Epithelial cell of esophagus (primary cell): ENCODE measurements at places on chromosomes 2 and 18.
A peak's percentile ranks its signal among the peaks of the same experiment; 100 is the strongest.

DNA sequence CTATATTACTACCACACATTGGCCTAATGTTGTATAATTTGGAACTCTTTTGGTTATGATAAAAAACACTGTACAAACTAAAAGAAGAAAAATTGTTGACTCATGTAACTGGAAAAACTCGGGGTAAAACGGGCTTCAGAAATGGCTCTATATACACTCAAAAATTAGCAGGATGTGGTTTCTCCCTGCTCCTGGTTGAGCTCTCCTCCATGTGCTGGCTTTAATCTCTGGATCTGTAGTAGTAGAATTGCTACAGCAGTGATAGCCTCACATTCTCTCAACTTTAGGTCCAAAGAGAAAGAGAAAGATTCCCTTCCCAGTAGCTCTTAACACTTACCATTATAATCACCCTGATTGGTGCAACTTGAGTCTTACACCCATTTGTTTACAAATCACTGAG lies 274.9 kb upstream of the GALNT5 start:
- no peak for DNase-seq

- DNase-seq, result no peak
These were observed 1366.3 kb upstream of the TMEFF2 start for GRCh38 chr2:193561054-193561453.

- DNase-seq, result no peak
These were observed 47.7 kb downstream of the PAX8 start for GRCh38 chr2:113231064-113231463.

DNA sequence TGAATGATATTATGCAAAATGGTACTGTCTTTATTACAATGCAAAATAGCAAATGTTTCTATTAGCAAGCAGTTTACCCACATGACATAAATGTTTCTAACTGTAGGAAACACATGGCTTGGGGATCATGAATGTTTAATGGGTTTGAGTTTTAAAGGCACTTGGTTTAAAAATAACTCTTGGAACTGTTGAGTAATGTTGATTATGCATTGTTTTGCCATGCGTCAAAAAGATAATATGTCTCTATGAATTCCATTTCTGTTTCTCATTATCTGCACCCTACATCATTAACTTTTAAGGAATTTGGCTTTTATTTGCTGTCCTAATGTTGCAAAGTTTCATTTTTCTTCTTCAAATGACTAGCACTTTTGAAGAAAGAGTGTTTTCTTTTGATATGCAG lies 1355.5 kb downstream of the SUCLG1 start:
- peak; percentile 73 for DNase-seq

GRCh38 chr18:14100503-14101286 lies 31.5 kb downstream of the ZNF519 start:
- no peak for DNase-seq

- no peak for DNase-seq
These were observed 152.6 kb downstream of the RTN4 start for GRCh38 chr2:54897420-54898310.

- DNase-seq, result peak; percentile 78
These were observed 1.8 kb upstream of the BCL11A start for GRCh38 chr2:60555066-60555782.

DNA sequence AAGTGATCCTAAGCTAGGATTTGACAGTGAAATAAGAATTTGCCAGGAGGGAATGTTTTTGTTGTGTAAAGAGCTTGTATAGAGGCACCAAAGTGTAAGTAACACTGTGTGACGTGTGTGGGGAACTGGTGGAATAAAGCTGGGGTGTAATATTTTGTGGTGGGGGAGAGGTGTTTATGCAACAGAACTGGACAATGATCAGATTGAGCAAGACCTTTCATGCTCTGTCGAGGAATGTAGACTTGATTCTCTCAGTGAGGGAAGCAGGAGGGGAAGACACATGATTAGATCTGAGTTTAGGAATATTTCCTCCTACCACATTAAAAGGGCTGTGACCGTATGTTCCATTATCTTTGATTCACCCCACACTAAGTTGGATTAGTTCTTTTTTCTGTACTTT lies 43.6 kb downstream of the EFEMP1 start:
- no peak for DNase-seq

DNA sequence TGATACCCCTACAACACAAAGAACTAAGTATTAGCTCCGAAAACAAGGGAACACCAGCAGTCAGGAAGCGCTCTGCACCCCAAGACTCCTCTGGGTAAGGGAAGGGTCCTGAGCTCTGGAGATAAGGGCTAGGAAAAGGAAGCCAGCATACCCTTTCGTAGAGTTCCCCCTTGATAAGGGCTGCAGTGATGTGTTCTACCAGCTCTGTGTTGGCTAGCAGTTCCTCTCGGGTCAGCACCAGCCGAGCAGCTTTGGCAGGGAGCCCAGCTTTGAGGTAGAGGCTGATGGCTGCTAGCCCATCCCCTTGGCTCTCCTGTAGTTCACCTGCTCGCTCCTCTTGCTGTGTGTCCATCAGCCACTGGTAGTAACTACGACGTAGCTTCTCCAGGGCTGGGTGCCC lies 18.9 kb downstream of the KRTCAP3 start:
- DNase-seq, result no peak

DNA sequence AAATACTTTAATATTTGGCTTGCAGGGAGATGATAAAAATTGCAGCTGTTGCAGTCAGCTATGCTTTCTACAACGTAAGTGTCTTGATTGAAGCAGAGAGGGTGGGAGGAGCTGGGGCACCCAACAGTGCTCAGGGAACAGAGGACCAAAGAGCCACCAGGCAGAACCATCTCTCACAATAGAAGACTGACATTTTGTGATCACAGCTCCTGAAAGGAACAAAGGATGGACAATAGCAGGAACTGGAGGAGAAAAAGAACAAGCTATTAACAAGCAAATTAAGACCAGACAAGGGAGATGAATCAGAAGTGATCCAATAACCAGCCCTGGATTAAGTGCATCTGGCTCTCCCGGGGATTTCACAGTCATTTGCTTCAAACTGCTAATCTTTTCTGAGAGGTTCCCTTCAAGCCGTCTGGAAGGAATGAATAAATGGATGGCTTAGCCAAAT lies 65.7 kb upstream of the SMAD2 start:
- peak; percentile 19 for DNase-seq

- no peak for DNase-seq
These were observed 122.5 kb downstream of the CNTNAP5 start for GRCh38 chr2:124147552-124147951.

DNA sequence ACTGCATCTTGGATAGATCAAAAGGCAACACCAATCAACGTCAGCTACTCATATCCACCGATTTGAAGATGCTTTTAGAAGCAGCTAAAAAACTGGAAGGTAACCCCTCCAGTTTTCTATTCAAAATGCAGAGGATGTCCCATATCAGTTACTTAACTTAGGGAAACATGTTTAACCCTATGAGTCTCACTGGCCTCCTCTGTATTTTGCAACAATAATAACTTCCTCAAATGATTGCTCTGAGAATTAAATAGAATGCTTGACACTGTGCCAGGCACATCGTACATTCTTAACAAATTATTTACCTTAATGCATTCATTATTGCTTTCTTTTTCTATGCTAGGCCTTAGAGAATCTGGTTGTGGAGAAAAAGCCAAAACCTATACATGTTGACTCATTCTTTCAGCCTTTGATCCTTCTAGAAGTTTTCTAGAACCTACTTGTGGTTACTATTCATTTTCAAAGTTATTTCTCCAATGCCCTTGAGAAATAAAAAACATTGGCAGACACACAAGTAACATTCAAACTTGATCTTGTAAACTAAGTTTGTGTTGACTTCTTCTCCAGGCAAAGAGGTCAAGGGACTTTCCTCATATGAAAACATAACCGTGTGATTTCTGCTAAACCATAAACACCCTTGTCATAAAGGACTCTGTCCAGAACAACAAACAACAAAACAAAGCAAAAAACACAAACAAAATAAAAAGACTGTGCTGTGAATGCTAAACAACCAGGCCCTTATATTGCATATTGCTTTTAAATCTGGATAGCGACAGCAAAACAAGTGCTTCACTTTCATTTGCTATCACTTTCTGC lies 4.6 kb downstream of the DOCK10 start:
- DNase-seq, result no peak

- DNase-seq, result peak; percentile 43
These were observed 4.1 kb upstream of the TNP1 start for GRCh38 chr2:216863946-216864345.

DNA sequence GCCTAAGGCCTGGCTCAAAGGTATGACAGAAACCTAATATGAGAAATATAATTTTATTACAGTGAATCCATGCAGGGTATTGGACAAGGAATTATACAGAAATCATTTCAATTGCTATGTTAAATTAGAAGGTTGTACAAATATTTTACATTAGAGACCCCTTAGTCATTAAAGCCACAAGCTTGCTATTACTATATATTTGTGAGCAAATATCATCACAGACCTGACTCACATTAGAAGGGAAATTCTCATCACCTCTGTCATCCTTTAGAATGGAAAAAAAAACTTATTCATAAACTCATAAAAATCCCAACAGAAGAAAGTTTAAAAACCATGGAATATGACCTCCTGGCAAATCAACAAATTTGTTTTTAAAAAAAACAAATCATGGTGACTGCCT lies 277.9 kb downstream of the DCC start:
- DNase-seq, result no peak

GRCh38 chr2:73822276-73822675 lies 6.5 kb upstream of the STAMBP start:
- DNase-seq, result no peak

DNA sequence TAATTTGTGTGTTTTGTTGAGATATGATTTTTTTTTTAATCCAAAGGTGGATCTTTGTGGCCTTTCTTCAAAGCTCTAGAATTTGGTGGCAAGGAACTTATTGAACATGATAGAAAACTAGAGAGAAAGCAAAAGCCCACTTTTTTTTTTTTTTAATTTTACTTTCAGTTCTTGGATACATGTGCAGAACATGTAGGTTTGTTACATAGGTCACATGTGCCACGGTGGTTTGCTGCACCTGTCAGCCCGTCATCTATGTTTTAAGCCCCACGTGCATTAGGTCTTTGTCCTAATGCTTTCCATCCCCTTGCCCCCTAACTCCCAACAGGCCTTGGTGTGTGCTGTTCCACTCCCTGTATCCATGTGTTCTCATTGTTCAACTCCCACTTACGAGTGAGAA lies 135.9 kb downstream of the RHBDD1 start:
- DNase-seq, result no peak

DNA sequence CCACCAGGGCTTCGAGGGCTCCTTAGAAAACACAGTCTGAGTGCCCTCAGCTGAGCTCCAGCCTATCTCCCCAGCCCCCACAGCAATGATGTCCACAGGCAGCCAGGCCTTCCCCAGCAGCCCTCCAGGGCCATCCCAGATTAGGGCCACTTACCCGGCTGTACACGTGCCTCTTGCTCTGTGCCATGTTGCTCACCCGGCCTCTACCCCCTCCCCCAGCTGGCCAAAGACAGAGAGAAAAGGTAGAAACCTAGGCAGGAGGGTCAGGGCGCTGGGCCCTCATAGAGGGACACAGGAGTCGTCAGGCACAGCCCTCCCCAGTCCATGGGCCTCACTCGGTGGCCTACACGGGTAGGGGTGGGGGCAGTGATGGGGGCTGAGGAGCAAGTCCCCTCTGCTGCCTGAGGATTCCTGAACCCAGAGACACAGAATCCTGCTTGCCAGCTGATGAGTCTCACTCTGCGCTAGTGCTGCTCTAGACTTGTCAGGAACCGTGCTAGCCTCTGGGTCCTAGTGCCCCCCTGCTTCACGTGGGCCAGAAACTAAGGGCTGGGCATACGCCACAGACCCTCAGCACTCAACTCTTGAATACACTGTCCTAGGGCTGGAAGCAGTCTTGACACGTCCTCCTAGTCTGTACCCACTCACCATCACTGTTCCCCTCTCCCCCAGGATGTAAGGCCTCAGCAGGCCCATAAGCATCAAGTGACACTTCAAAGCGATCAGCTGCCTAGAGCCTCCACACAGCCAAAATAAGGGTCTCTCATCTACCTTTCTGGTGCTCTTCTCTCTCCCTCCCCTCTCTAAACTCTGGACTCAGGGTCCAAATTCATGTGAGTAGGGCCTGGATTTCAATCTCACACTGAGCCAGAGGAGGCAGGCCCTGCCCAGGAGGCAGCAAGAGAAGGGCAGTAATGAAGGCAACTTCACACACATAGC lies at the start of gene DCTN1:
Gene DCTN1 (minus strand): TSS at position 461 of the 939 bp plus-strand sequence. CDS start 274 bp downstream, at position 187.
- DNase-seq, result peak; percentile 76

DNA sequence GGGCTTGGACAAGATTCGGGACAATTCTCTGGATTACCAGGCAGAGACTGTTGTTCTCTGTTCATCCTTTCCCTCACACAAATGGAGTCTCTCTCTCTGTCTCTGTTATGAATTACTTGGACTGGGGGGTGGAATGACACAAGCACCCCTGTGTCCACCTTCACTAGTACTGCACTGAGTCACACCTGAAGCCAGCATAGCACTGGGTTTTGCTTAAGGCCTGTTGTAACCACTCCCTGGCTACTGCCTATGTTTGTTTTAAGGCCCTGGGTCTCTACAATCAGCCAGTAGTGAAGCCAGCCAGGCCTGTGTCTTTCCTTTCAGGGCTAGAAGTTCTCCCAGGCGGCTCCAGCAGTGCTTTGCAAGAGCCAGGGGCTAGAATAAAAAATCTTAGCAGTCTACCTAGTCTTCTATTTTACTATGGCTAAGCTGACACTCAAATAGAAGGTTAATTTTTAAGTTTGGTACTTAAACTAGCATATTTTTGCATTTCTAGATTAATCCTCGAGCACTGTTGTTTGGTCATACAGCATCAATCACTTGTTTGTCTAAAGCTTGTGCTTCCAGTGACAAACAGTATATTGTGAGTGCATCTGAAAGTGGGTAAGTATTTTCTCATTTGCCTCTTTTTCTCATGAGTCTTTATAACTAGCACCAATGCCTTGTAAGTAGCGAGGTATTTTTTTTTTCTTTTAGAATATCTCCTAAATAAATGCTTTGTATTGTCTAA lies 27.8 kb downstream of the WDR7 start:
- DNase-seq, result peak; percentile 70

GRCh38 chr18:56207989-56208388 lies 430.4 kb downstream of the TXNL1 start:
- DNase-seq, result no peak

DNA sequence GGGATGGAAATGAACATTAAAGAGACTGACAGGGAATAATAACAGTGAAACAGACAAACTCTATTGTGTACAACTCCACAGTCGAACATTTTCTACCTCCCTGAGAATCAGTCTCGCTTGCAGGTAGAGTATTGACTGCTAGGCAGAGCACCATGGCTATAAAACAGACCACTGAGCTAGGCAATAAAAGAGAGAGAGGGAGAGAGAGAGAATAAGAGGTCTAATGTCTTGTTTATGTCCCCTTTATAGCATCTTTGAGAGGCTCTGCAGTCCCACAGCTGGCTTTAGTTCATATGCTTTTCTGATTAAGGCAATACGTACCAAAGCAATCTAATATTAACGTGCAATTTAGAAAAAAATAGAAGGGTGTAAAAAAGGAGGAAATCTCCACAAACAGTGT lies 652.6 kb downstream of the NRXN1 start:
- DNase-seq, result no peak

GRCh38 chr2:120348134-120348736 lies 2.3 kb downstream of the INHBB start:
- DNase-seq, result peak; percentile 58

DNA sequence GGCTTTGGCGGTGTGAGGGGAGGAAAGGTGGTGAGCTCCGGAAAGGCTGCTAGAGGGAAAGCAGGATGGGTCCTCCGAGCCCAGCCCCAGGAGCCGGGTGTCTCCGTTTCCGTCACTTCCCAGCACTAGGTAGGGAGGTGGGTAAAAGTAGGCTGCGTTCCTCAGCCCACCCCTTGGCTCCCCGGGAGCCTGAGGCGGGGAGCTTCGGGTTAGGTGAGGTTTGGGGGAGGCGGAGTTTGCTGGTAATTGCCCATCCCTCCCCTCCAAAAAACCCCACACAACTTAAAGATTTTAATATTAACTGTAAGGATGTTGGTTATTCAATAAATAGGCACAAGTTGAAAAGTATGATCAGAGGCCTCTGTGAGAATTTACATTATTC lies 552 bp upstream of the ATF2 start:
- no peak for DNase-seq
